H54 (cell line): ENCODE measurements at places on chromosomes 5 and 9.

- no peak for DNase-seq
These were observed 159.9 kb upstream of the RAI14 start for GRCh38 chr5:34496260-34496691.

- DNase-seq: no peak
These were observed 851.9 kb downstream of the NR2F1-AS1 start for GRCh38 chr5:92729088-92729487.

GRCh38 chr9:130536701-130537107, 42.7 kb upstream of the FUBP3 start:
- DNase-seq: no peak

DNA sequence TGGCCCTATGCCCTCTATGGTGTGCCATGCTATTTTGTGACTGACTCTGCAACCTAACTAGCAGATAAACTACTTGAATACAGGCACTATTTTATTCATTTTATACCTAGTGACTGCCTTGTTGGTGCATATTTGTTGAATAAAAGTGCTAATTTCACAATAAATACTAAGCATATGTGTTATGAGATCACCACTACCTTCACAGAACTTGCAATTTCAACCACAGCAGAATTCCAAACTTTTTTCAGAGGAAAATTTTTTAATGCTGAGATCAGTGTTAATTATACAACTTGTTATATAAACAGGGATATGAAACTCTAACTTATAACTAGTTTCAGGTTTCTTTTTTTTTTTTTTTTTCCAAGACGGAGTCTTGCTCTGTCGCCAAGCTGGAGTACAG, 94.8 kb downstream of the NR3C1 start:
- no peak for DNase-seq

- no peak for DNase-seq
These were observed 511.5 kb upstream of the CYLC2 start for GRCh38 chr9:102483651-102484050.

DNA sequence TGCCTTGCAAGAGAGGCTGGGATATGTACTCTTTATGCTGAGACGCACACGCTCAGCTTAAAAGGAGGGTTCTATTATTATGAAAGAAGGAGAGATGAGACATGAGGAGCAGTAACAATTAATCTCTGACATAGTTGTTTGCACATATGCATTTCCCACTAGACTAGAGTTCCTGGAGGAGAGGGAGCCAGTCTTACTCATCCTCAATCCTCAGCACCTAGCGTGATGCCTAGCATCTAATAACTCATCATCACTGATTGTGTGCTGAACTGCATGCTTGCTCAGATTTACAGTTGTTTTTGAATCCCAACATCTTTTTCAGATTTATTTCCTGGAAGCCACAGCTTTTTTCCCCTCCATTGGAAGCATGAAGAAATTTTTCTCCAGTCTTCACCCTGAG, 35.5 kb downstream of the GCNT4 start:
- no peak for DNase-seq

DNA sequence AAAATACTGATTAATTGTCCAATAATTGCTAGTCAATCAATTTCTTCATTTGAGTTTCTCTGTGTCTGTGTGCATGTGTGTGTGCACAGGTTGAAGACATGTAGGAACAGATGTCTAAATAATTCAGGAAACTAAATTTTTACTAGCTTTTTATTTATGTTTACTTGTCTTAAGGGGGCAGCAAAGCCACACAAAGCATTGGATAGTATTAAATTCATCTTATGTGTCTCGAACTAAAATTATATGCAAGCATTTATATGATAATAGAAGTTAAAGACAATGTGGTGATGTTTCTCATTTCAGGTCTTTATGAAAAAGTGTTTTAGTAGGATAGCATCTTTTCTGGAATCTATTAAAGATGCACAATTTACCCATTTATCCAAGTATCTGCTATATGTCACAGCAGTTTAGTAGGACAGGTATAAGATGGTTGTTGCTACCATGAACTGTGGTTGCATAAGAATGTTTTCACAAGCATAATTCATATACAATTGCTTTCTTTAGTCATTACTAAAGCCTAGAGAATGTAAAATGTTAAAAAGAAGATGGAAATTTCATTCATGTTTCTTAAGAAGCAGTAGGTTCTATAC, 784.6 kb upstream of the NUDT12 start:
- DNase-seq: no peak

DNA sequence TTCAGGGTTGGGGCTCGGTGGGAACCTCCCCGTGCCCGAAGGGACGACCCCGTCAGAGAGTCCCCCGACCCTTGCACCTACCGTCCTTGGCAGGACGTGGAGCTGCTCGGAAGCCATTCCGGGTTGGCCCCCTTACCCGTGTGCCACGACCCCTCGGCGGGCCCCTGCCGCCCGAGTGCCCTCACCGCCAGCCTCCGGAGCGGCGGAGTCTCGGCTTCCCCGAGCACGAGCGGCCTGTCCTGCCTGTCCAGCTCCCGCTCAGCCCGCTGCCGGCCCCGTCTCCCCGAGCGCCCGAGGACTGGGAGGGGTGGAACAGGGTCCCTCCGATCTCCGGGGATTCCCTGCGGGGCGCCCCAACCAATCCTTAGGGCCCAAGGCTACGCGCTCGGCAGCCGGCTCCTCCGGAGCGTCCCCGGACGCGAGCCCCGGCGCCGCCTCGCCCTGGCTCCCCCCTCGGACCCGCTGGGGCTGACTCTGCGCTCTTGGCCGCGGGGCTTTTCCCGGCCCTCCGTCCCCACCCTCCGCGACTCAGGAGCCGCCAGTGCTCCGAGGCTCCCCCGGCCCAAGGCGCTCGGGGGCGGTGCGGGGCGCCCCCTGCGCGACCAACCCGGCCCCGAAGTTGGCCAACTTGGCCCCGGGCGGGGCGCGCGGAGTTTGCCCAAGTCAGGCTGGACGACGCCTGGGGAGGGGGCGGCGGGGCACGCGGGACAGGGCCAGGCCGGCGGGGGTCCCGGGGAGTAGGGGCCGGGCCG, 654 bp downstream of the ADAMTS2 start:
- DNase-seq: no peak

GRCh38 chr5:147547730-147548129, 37.9 kb upstream of the DPYSL3 start:
- DNase-seq: no peak

DNA sequence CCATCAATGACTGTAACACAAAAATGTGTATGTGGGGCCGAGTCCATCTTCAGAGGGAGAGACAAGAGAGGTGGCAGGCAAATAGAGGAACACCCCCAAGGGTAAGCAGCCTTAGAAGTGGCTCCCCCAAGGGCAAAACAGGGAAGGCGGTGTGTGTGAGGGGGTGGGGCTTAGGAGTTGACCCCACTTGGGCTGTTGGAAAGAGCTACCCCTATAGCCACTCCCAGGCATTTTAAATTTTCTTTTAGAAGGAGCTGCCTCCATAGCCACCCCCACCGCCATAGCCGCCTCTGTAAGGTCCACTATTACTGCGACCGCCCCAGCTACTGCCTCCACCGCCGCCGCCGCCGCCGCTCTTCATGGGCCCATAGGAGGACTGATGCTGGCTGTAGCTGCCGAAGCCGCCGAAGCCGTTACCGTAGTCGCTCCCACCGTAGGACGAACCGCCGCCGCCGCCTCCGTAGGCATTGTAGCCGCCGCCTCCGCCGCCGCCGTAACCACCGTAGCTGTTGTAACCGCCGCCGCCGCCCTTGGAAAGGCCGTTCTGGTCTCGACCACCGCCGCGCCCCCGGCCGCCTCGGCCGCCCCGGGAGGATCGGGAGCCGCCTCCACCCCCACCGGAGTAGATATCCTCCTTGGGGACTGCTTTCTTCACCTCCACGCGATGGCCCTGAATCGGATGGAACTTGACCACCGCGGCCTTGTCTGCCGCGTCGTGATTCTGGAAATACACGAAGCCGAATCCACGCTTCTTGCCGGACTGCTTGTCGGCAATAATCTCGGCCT, 1.1 kb downstream of the HNRNPA0 start:
- no peak for DNase-seq

DNA sequence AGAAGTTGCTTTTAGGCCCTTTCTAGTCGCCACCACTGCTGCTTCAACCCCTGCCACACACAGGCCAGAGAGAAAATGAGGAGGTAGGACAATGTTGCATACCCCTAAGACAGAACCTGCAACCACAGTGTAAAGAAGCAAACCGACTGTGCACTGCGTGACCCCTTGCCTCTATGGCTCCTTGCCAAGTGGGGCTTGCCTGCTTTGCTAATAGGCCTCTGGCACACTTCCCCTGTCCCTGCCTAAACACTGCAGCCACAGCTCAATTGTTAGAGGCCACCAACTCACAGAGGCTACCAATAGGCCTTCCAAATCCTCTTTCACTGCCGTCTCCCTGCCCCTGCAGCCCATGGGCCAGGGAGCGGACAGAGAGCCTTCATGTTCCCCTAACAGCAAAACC, 280.1 kb downstream of the CDH10 start:
- DNase-seq: no peak

DNA sequence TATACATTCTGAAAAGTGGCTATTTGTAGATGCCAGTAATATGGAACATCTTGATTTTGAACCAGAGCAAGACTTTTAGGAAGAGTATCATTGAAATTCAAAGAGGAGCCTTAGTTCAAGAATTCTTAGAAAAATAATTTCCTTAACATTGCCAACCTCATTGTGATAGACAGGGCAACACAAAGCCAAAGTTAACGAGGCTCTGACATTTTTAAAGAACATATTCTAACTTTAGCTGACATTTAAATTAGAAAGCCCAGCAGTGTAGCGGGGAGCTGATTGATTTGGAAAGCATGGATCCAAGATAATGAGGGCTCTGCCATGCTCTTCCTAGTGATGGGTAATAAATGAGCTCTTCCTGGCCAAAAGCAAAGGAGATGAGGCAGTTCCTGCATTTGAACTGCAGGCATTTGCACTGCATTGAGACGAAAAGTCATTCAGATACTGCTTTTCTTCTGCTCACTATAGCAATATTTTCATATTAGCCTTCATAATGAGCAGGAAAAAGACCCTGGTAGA, 325.0 kb downstream of the ARHGEF28 start:
- no peak for DNase-seq

DNA sequence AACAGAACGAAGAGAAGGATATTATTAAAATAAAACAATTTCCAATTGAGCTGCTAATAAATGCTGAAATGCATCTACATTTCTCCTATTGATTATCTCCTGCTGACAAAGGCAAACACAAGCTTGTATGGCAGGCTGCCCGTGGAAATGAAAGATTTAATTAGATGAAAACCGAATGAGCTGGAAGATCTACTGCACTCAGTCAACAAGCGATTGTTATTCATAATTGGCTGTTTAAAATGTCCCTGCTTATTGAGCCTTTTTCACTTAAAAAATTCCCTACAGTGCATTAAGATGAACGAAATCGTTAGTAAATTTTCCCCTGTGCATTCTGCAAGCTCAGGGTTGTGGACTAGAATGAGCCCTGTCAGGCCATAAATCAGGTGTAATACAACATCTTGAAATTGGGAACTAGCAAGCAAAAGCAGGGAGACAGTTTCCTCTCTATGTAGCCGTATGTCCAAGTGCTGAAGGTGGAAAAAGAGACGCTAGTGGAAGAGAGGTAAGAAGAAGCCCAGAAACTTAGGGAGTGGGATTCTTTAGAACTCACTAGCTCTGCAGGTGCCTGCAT, 28.5 kb upstream of the KIF4B start:
- no peak for DNase-seq

GRCh38 chr9:11312966-11313365, 700.2 kb upstream of the PTPRD start:
- DNase-seq: no peak

- DNase-seq: no peak
These were observed 52.2 kb upstream of the GPR151 start for GRCh38 chr5:146568161-146568560.

GRCh38 chr5:147303976-147304375, 69.2 kb downstream of the STK32A start:
- DNase-seq: peak; percentile 15

DNA sequence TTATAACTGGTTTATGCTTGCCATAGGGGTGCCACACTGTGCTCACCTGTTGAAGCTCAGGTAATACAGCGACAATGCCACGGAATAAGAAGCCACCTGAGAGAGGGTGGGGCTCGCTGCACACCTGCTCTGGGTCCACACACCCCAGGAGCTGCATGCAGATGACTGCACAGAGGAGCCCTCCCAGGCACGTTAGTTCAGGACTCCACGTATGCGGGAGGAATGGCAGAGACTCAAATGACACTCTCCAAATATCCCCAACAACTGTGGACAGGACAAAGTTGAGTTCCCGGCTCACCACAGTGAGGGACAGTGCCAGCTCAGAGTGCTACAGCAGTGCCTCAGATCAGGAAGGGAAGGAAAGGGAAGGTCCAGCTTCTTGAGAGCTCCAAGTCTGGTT, 5.8 kb upstream of the FCN1 start:
- no peak for DNase-seq

- no peak for DNase-seq
These were observed 12.2 kb upstream of the GPR151 start for GRCh38 chr5:146528236-146528635.

- no peak for DNase-seq
These were observed 717.1 kb upstream of the ZNF608 start for GRCh38 chr5:125463466-125464092.

GRCh38 chr9:82805027-82805426, 257.9 kb downstream of the RASEF start:
- no peak for DNase-seq

- no peak for DNase-seq
These were observed 26.0 kb upstream of the OLFM1 start for GRCh38 chr9:135061441-135061840.

DNA sequence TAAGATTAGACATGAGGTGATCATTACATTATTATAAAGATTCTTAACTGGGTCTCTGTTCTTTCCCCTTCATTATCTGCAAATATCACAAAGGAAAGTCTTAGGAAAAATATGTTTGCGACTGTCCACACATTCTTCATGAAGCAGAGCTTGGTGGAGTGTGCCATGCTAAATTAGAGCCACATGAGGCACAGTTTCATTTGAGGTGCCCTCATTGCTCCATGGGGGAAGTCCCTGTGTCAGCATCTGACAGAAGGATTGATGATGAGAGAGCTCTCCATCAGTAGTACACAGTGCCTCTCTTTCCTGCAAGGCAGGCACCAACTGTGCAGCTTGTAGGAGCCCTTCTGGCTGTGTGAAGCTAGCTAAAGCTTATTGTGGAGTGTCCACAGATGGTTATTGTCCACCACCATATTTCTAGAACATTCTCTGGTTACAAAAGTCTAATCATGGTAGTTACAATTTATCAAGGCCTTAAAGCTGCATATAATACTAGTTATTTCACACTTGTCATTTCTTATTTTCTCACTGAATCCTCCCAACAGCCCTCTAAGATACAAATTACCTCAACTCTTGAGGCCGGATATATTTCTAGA, 63.9 kb downstream of the C9orf152 start:
- DNase-seq: no peak

GRCh38 chr9:89808076-89808755, 203.4 kb downstream of the GADD45G start:
- no peak for DNase-seq

- no peak for DNase-seq
These were observed 625.6 kb downstream of the RAB3C start for GRCh38 chr5:59208474-59208873.

DNA sequence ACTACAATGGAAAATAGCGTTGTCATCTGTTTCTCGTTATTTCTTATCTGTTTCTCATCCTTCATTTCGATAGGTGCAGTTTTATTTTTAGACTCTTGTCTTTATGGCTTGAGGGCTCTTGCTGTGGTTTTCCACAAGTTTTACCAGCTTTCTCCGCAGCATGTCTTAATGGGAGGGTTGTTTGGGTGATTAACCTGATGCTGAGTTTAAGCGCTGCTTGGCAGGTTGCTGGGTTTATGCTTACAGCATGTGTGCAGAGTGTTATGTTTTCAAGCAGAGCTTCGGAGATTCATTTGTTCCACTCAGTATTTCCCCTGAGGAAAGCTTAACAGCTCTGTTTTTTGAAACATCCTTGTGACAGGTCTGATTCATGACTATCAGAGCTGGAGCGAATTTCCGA, 154.0 kb downstream of the SLC12A2 start:
- DNase-seq: no peak
